ENCODE measurements at places on chromosomes 16 and 17.

DNA sequence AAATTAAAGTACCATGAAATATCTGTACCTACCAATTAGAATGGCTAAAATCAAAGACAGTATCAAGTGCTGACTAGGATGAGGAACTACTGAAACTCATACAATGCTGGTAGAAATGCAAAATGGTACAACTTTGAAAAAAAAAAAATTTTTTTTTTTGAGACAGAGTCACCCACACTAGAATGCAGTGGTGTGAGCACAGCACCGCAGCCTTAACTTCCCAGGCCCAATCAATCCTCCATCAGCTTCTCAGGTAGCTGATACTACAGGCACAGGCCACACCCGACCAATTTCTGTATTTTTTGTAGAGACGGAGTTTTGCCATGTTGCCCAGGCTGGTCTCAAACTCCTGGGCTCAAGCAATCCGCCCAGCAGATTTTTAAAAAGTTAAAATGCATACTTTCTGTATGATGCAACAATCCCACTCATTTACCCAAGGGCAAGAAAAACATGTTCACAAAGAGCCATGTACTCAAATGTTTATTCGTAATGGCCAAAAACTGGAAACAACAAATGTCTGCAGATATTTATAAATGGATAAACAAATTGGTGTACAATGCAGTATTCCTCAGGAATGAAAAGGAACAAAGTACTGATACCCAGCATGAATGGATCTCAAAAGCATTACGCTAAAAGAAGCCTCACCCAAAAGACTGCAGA lies 8.7 kb downstream of the SMURF2 start:
- no peak for DNase-seq

DNA sequence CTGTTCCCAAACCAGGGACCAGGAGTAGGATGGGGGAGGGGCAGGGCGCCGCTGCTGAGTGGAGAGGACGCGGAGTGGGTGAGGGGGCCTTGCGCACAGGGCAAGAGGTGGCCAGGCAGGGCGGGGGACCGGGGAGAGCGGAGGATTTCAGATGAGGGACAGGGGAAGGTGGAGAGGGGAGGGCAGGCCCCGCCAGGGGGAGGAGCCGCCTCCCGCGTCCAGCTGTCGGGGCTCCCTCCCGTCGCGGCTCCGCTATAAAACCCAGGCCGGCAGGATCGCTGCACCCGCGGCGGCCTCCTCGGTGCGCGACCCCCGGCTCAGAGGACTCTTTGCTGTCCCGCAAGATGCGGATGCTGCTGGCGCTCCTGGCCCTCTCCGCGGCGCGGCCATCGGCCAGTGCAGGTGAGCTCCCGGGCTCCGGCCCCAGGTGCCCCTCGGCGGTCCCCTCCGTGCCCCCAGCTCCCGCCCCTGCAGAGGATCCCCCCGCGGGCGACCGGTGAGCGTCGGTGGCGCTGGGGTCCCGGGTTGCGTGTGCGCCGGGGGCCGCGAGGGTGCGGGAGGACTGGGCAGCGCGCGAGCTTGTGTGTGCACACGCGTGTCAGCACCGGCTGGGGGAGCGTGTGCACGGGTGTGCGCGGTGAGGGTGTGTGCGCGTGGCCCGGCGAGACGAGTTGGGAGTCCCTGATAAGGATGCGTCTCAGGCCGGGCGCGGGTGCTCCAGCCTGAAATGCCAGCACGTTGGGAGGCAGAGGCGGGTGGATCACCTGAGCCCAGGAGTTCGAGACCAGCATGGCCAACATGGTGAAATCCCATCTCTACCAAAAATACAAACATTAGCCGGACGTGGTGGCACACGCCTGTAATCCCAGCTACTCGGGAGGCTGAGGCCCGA lies at the start of gene CA4:
CA4 (plus strand) TSS at position 283 of the 892 bp plus-strand sequence; CDS start at position 345, 62 bp downstream.
- DNase-seq = no peak

DNA sequence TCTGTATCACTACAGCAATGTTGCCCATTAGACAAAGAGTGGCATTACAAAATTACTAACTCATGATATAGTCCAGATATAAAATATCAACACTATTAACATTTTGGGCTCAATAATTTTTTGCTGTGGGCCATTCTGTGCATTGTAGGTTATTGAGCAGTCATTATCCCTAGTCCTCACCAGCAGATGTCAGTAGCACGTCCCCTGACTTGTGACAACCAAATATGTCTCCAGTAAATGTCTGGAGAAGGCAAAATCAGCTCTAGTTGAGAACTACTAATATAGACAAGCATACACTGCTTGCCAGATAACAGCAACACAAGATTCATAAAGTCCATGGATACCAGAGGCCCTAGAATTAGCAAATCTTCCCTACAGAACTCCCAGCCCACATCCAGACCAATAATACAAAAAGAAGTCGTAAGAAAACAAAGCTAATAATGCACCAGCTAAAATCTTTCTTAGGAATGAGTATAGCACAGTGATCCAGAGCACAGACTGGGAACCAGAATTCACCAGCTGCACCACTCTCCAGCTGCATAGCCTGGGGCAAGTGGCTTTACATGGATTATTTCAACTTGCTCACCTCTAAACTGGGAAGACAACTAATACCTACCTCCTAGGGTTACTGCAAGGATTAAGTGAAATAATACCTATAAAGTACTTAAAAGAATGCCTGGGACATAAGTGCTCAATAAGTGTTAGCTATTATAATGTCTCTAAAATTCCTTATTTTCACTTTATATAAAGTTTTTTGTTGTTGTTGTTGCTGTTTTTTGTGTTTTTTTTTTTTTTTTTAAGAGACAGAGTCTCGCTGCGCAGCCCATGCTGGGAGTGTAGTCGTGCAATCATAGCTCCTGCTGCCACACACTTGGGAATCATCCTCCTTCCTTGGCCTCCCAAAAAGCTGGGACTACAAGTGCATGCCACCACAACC lies 23.7 kb downstream of the HELZ start:
- DNase-seq = no peak

- no peak for DNase-seq
Observed at GRCh38 chr16:89507214-89507833, 879 bp upstream of the SPG7 start.

GRCh38 chr17:75697651-75698291 lies 23.5 kb upstream of the ITGB4 start:
- DNase-seq = no peak

GRCh38 chr17:76927577-76927976 lies 59.4 kb downstream of the MGAT5B start:
- DNase-seq = no peak

GRCh38 chr16:397736-398332 lies 835 bp downstream of the NME4 start:
- DNase-seq = no peak

DNA sequence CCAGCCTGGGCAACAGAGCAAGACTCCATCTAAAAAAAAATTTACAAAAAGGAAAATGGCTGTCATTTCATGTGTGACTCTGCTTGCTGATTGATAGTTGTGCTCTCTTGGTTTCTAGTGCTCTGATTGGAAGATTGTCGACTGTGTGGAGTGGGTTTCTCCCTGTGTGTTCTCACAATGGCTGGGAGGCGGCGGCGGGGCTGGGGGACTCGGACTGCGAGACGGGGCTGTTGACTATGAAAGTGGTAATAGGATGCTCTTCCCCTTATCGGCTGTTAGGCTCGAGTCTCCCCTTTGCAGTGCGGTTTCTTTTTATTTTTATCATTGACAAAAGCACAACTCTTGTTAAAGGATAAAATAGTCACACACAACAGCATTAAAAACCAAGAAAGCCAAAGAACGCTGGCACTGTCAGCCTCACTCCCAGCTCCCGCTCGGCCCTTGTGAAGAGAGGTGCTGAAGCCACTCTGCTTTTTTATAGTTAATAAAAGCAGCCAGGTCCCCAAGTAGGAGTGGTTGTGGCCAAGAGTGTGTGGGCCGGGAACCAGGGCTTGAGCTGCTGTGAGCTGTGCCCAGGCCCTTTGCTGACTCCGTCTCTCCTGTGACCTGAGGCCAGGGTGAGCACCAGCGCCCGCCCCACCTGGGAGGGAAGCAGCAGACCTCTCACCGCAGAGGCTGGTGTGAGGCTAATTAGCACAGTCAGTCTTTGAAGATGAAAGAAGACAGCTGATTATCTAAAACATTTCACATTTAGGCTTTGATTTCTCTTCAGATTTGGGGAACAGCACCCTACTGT lies 36.5 kb downstream of the TBCD start:
- DNase-seq = no peak

DNA sequence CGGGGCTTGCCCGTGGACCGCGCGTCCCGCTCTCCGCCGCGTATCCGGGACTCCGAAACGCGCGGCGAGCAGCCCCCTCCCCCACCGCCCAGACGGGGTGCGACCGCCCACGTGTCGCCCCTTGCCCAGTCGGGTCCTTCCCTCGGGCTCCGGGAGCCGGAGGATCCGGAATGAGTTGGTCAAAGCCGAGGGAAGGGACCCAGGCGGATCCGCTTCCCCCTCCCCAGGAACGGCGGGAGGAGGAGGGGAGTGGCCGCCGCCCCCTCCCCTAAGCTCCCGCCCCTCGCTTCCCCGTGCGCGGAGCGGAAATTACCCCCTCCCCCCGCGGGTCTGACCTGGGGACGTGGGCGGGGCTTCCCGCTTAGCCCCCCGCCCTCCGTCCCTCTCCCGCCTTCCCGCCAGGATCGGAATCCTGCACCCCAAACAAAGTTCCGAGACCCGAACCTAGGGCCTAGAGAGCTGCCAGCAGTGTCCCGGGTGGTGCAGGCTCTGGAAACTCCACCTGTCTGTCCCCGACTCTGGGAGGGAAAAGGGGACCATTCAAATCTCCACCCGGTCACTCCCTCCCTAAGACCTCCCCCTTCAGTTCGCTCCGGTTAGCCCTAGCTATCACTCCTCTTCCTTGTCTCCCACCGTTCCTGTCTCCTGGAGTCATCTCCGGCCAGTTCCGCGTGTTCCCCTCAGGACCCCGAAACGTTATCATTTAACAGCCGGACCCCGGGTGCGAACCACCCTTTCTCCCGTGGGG lies 1.0 kb upstream of the IGF2BP1 start:
- no peak for DNase-seq

DNA sequence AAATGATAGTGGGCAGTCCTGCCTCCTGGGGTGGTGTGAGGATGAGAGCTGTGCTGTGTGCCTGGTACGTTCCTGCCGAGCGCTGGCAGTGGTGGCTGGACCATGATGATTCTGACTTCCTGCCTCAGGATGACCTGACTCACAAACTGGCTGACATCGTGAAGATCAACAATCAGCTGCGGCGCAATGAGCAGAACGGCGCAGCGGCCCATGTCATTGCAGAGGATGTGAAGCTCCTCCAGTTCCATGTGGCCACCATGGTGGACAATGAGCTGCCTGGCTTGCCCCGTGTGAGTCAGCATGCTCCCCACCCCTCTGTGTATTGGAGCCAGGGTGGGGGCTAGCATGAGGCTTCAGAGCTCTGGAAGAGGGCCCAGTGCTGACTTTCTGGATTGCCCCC lies 13.1 kb downstream of the POLR2A start:
- no peak for DNase-seq

DNA sequence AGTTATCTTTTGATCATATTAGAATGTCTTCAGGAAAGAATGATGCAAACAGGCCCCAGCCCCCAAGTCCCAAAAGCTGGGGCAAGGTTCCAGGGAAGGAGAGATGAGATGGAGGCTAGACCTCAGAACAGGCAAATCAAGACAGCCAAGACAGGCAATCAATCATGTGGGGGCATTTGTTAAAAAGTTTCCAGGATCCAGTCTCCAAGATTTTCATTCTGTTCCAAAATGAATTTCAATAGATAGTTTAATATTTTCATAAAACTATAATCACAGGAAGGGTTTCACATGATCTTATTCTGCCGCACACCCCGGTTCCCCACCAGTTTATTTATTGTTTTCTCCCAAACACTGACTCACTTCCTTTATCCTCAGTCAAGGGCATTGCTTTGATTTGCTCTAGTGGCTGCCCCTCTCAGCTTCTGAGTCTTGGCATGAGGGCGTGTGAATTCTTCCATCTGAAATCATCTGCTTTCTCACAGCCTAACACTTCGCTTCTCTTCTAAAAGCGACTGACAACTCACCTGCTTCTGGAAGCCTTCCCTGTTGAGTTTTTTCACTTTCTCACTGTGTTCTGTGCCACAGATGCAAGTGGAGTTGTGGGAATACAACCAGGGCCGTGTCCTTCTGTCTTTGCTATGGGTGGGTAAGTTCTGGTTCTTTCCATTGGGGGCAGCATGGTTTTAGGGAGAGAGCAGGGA lies 12.2 kb upstream of the TERF2 start:
- no peak for DNase-seq

DNA sequence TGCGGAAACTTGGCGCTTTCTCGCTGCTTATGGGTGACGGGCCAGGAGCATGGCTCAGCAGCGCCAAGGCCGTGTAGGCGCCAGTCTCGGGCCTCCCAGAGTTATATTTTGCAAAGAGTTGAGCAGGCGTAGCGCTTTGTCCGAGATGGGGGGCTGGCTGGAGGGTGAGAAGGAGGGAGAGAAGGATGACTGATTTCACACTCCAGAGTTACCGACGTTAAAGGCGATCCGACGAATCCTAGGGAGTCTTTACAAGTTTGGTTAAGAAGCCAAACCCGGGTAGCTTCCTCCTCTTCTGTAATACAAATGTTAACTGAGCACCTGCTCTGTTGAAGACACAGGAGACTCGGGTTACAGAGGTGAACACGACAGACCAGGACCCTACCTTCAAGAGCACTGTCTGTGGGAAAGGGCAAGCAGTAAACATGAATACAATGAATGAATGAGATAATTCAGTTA lies 782 bp downstream of the POLR2A start:
- no peak for DNase-seq
